ENCODE measurements at places on chromosomes 2 and 18.
A peak's percentile ranks its signal among the peaks of the same experiment; 100 is the strongest.

GRCh38 chr2:153812632-153813031 lies 59.1 kb upstream of the GALNT13 start:
- no peak for DNase-seq

- no peak for DNase-seq
These were observed 18.7 kb downstream of the MAPRE3 start for GRCh38 chr2:26989156-26989555.

- DNase-seq: no peak
These were observed 453.9 kb upstream of the TRIB2 start for GRCh38 chr2:12262681-12263436.

DNA sequence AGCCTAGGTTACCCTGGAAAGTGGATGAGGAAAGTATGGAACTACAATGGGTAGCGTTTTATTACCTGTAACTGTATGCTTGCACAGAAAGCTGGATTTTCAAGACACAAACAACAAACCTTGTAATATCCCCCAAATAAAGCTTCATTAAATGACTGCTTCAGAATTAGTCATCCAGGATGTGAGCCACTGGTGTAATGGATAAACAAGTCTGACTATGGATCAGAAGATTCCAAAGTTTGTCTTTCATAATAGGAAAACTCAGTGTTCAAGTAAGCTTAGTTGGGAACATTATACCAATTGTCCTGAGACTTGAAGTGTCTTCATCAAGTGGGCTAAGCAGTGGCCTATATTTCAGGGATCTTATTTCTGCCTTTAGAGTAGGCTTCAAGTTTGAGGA lies 518.8 kb downstream of the LRP1B start:
- DNase-seq: no peak

- DNase-seq: no peak
These were observed 14.6 kb downstream of the DNAJB2 start for GRCh38 chr2:219293736-219294231.

GRCh38 chr2:11133238-11133935 lies 21.9 kb upstream of the SLC66A3 start:
- no peak for DNase-seq

GRCh38 chr2:52395912-52396311 lies 1364.0 kb upstream of the NRXN1 start:
- DNase-seq: no peak

DNA sequence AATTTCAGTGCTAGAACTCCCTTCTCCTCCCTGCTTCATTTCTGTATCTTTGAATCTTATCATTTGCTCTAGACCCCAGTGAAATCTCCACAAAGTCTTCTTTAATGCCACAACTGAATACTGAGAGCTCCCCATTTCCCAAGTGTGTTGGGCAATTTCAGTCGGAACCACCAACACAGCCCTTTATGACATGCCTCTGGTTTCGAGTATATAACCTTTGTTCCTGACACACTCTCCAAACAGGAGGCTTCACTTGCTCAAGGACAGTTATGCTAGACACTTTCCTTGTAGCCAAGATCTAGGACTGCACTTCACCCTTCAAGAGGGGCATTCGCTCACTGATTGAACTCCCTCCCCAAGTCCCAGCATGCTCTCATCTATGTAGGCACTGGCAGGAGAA lies 18.6 kb upstream of the TTR start:
- no peak for DNase-seq

DNA sequence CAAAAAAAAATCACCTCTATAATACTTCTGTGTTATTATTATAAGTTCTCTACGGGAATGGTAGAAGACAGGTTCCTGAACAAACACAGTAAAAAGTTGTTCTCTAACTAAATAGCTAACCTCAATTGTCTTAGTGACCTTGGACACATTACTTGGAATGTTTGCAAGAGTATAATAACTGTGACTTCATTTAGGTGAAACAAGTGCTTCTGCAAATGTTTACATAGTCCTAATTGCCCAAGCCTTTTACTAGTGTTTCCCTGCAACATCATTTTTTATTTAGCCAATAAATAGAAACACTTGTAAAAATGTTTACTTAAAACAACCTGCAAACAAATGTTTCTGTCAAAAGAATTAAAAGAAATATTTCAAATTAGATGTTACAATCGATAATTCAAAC lies 9.9 kb downstream of the PLEKHM3 start:
- no peak for DNase-seq

DNA sequence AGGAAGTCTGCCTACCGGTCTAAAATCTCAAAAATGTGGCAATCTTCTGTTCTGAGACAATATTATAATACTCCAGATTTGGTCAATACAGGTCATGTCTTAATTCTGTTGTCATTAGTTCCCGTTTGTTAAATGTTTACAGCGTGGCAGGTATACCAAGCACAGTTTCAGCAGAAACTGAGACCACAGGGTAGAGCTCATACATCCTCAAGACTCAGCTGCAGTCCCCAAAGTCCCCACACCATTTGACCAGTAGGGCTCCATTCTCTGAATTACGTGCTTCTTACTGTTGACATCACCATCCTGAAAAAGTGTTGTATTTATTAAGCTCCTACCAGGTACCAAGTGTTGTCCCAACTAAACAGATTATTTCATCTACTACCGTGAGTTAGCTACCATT lies 157.1 kb downstream of the MC4R start:
- no peak for DNase-seq

- DNase-seq: peak; percentile 78
These were observed 1.0 kb upstream of the LDLRAD4 start for GRCh38 chr18:13217466-13217961.

- DNase-seq: no peak
These were observed 156.5 kb upstream of the TPO start for GRCh38 chr2:1256632-1257324.

DNA sequence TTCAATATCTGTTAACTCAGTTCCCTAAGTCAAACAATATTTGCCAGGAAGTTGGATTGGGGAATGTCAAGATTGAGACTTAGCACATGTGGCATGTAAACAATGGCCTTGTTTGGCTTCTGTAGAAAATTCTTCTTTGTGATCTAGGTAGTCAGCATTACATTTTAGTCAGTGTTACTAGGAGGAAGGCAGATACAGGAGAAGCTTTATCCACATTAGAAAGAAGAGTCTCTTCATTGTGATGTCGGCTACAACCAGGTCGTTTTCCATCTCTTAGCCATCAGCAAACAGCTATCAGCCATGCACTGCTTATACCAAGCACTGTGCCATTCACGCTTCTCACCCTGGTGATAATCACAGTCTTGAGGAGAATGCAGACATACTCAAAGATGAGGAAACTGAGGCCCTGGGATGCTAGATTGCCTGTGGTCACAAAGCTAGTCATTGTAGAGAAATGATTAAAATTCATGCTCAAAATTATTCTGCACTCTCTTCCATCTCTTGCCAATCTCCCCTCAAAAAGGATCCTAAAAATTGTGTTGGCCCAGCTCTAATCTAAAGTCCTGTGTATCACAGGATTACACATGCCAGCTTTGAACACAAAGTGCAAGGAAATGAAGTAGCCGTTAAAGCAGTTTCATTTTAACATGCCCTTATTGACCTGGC lies 3.2 kb downstream of the GALNT5 start:
- DNase-seq: no peak

DNA sequence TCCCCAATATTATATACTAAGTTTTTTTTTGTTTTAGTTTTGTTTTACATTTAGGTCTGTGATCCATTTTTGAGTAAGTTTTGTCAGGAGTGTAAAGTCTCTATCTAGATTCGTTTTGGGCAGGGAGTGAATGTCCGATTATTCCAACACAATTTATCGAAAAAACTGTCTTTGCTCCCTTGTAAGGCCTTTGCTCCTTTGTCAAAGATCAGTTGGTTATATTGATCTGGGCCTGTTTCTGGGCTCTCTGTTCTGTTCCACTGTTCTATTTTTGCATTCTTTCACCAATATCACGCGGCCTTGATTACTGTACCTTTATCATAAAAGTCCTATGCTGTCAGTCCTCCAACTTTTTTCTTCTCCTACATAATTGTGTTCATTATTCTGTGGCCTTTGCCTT lies 276.5 kb upstream of the ZC3H15 start:
- DNase-seq: no peak

DNA sequence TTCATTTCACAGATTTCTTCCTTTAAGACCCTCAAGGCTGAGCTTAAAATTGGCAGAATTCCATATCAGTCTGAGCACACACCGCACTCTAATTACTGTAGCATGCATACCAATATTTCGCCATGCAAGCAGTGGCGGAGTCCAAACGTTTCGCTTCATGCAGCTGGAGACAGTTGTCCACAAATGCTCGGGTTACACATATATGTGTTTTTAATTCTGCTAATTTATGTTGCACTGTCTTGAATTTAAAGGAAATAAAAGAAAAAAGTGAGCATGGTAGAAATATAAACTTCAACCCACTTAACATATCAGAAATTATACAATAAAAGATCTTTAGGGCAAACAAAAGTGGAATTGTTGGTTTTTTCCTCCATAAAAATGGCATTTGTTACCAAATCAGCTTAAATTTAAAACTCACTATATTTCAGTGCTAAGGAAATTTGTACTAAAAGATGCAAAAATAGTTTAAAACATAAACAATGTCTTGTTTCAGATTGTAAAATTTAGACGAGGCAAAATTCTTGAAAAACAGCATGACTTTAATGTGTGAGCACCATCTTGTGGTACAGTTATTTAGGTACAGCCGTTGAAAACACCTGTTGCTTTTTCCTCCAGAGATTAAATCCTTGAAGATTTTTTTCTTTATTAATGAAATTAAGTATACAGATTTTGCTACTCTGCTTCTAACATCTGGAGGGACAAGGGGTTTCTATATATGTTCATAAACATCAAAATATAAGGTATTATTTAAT lies 24.1 kb upstream of the KANSL1L start:
- no peak for DNase-seq

DNA sequence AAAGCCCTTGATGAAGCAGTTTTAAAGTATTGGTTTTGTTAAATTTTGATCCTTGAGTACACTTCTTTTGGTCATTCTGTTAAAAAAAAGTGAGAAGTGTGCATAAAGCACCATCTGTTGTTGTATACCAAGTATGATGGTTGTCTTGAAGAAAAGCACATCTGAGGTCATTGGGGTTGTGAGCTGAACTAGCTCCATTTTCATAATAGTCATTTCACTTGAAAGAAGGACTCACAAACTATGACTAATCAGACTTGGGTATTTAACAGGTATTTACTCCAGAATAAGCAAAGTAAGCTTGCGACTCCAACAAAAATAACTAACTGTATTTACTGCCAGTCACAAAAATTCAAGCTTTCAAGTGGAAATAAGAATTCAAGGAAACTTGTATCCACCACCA lies 35.1 kb downstream of the CHN1 start:
- DNase-seq: no peak

- DNase-seq: no peak
These were observed 159.2 kb downstream of the GULP1 start for GRCh38 chr2:188450732-188451483.

DNA sequence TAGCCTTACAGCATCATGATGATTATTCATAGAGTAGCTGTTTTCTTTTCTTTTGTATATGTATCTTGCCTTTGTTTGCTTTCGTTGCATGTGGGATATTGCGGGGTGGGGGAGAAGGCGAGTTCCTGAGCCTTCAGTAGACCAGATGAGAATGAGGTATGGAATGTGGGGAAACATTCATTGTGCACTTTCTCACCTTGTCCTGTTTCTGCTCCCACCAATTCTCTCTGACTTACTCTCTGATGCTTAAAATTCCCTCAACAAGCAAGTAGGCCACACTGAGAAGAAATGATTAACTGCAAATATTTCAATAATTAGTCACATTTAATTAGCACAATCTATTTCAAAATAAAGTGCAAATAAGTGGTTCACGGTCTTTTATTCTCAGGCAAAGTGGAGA lies 31.0 kb downstream of the GKN2 start:
- no peak for DNase-seq

DNA sequence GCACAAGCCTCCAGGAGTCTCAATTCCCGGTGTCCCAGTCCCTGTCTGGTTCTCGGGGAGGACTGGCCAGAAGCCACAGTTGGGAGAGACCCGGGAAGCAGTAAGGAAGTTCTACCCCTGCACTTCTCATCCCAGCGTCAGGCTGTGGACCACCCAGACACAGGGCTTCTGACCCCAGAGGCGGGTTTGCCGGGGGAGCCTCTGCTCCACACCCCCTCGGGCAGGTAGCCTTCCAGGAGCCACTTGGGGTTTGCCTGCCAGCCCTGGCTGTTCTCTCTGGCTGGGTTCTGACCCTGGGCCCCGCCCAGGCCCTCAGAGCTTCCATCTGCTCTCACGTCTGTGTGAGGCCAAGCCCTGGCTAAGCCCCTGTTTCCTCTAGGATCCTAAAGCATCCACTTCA lies 94.4 kb upstream of the GPC1 start:
- DNase-seq: no peak

- no peak for DNase-seq
These were observed 14.1 kb upstream of the ZSWIM2 start for GRCh38 chr2:186862869-186863709.

GRCh38 chr2:102051692-102052277 lies 60.0 kb downstream of the IL1R2 start:
- no peak for DNase-seq

DNA sequence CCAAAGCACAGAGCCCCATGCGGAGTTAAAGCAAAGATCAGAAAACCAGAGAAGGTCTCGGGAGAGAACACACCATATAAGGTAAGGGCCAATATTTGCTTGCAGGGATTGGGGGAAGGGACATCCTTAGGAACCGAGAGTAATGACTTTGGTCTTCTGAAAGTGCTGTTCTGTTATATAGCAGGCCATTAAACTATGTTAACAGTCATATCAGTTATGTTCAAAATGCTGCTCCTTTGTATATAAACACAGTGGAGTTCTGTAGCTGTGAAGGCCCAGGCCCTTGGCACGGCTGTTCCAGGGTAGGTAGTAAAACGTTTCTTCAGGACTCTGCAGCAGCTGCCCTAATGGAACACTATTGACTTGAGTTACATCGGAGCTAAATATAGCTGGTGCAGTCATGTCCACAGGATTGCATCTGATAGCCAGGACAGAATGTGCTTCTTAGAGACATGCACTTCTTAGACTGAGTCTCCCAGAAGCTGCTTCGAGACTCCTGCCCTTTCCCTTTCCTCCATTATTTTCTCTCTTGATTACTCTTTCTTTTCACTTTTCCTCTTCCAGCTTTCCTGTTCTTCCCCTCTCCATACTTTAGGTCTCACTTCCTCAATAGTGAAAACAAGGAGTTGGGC lies 122.4 kb downstream of the SETBP1 start:
- no peak for DNase-seq

DNA sequence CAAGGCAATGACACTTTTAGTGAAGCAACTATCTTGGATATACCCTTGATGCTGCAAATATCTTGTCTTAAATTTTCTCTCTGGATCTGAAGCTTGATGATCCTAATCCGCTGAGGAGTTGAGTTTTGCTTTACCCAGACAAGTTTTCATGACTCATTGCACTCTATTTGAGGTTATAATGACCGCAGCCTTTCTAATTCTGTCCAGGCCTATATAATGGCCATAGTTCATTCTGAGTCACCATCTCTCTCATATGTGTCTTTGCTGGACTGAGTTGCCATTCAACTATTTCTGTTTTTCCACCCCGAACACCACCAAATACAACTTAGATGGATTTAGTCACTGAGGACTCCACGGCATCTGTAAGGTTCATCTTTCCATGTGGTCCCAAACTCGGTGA lies 802.1 kb upstream of the FAM98A start:
- DNase-seq: no peak

- peak; percentile 53 for DNase-seq
These were observed 73.2 kb downstream of the MBP start for GRCh38 chr18:77059294-77059916.

- no peak for DNase-seq
These were observed 86.6 kb downstream of the MARCHF4 start for GRCh38 chr2:216285701-216286100.

- DNase-seq: no peak
These were observed 197.9 kb downstream of the SH3BP4 start for GRCh38 chr2:235149736-235150135.
